Activated CD4-positive, alpha-beta T cell treated with anti-CD3 and anti-CD28 coated beads, Interleukin-2, amount 50 U/mL, for 24 hours (primary cell): ENCODE measurements at places on chromosomes 3 and 15.

DNA sequence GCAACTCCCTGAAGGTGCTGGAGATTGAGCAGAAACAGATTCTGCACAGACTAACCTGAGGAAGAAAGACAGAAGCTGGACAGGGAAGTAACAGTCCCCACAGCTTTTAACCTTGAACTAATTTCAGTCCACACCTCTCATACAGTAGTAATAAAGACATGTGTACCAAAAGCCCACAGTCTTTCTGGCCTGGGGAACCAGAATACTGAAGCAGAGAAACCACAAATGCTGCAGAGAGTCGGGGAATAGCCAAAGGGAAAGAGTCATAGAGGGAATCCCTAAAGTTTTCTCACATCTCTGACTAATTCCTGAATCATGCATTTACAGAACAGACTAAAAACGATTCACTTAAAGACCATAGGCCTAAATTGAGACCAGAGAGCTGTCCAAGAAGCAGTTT, 503.4 kb upstream of the NECTIN3 start:
- DNase-seq: no peak

- DNase-seq: no peak
These were observed 173.0 kb downstream of the EBLN2 start for GRCh38 chr3:73234354-73235014.

GRCh38 chr3:129593595-129594339, 12.7 kb downstream of the PLXND1 start:
- DNase-seq: no peak

- no peak for DNase-seq
These were observed 891 bp upstream of the TOP2B start for GRCh38 chr3:25665315-25666280.

DNA sequence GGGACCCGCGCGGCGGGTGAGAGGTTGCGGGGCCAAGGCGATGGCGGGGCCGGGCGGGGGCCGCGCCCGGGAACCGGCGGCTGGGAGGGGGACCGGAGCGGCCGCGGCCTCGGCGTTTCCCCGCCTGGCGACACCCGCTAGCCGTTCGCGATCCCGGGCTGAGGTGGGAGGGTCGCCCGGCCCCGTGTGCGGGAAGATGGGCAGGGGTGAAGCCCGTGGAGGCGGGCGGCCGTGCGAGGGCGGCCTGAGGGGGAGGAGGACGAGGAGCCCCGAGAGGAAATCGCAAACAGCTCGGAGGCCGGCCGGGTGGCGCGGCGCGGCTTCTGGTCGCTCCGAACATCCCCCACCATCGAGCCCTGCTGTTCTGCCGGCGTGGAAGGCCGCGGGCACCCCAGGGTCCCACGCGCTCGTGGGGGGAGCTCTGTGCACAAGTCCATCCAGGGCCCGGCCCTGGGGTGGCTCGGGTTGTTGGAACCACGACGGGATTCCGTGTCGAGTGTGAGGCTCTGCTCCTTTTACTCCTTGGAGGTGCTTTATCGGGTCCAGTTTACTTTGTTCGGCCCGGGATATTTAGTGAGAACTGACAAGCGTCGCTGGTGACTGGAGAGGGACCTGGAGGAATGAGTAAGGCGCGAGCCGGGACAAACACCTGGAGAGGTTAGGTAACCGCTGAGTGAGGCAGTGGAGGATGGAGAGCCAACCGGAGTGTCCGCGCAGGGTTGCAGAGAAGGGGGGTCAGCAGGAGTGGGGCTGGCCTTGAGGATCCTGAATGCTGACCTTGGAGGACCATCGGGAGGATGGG, 728 bp downstream of the CRTC3 start:
- peak; percentile 31 for DNase-seq

- DNase-seq: no peak
These were observed 8.6 kb downstream of the CHD2 start for GRCh38 chr15:92908713-92909057.

DNA sequence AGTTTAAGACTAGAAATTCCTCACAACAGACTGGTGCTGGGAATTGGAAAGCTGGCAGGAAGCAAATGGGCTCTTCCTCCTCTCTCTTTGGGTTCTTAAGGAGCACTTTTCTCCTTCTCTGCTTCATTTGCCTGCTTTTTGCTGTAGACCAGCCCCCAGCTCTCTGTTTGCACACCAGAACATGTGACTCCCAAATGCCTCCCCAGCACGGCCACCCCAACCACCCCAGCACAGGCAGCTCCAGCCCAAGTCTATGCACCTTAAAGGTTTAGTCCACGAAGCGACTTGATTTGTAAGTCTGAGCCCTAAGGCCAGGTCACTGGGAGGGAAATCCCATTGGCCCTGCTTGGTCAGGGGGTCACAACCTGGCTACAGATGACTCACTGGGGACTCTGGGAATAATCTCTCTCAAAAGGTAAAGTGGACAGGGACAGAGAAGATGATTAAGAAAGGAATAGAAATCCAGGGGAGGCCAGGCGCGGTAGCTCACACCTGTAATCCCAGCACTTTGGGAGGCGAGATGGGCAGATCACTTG, 377.8 kb upstream of the PROK2 start:
- no peak for DNase-seq

GRCh38 chr3:105899516-105899915, 30.7 kb upstream of the CBLB start:
- no peak for DNase-seq

DNA sequence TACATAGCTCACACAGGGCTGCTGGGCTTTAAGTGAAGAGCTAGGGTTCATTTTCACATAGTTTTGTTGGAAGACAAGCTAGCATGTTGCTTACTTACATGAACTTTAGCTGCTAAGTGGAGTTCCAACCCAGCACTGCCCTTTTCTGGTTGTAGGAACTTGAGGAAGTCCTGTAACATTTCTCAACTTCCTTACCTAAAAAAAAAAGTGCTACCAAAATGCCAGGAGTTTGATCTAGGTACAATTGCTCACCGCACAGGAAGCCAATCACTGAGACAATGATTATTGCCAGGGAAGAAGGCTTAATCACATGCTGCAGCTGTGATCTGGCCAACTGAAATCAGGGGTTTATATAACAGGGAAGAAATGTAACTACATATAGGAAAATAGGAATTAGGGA, 52.8 kb downstream of the IL12A start:
- DNase-seq: no peak

- DNase-seq: no peak
These were observed 187.3 kb upstream of the TSC22D2 start for GRCh38 chr3:150220799-150221198.

DNA sequence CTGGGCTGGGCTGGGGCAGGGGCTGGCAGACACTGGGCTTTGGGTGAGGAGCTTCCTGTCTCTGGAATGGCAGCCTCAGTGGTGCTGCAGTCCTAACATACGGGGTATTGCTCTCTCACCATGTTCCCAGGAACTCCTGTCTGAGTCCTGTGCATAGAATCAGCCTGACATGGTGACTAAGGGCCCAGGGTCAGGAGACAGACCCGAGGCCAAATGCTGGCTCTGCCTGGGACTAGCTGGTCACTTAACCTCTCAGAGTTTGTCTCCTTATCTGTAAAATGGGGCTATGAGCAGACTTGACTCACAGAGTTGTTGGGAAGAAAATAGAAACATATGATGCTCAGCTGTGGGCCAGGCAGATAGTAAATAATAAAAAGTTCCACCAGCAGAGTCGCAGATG, 28.3 kb downstream of the PRKCD start:
- DNase-seq: no peak

DNA sequence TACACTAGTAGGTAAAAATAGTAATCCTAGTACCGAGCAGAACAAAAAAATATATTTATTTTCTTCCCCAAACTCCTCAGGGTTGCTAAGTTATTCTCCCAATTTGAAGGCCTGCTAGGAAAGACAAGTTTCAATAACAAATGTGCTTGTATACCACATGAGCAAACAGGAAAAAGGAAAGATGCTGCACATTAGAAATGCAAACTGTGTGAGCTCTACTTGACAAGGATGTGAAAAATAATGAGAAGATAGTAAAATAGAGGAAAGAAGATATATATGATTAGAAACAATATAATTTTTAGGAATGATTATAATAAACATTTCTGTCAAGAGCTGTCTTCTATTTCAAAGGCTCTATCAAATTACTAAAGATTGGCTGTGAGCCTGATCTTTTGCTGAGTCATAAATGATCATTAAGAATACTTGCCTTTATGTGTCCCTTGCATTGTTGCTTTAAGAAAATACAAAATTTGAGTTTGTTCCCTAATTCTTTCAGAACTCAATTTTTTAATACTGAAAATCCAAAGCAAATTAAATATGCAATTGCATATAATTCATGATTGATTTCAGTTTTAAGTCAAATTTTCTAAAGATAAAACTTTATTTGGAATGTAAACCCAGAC, 174.2 kb downstream of the NEK10 start:
- DNase-seq: no peak
